Activated CD8-positive, alpha-beta T cell treated with anti-CD3 and anti-CD28 coated beads for 36 hours (primary cell): ENCODE measurements at places on chromosomes 7 and 10. TPM values are rescaled to one million over a fixed set of nuclear protein-coding genes. Genes with fewer than 3 reads are reported as not detected.

DNA sequence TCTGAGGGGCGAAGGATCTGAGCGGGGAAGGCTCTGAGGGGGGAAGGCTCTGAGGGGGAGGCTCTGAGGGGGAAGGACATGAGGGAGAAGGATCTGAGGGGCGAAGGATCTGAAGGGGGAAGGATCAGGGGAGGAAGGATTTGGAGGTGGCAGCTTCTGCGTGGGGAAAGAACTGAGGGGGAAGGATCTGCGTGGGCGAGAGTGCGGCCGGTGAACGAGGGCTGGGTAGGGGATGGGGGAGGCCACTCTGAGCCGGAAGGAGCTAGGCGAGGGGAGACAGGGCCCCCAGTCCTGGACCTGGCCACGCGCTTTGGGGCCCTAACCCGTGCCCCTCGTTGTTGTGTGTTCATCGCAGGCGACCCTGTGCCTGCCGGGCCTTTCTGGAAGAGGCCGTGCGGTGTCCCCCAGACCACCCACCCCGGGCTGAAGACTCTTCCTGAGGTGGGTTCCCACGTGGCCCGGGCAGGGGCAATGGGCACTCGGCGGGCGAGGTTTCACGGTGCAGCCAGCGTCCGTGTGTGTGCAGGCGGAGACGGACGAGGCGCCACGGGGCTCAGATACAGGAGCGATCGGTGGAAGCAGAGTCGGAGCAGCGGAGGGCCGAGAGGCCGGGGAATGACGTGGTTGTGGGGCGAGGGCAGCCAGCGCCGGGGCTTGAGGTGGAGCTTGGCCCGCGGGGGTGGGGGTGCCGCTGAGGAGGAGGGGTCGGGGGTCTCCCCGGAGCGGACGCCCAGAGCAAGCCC, 2.0 kb downstream of the CALY start:
- no peak overlapping the region for H3K27ac ChIP-seq
- no peak for DNase-seq
- no peaks in the 10 kb centered on the region for H3K36me3 ChIP-seq
- peaks cover 9% of the 10 kb centered on the region for H3K4me1 ChIP-seq

NEUROD6 gene
- not detected for total RNA-seq

RGR gene
- total RNA-seq = not detected

PRDX3 gene
- 203 TPM for total RNA-seq

GRCh38 chr10:127033216-127034033, 128.2 kb downstream of the DOCK1 start:
- H3K4me1 ChIP-seq = no peaks in the 10 kb centered on the region
- no peaks in the 10 kb centered on the region for H3K27me3 ChIP-seq
- DNase-seq = no peak
- no peak overlapping the region for H3K4me3 ChIP-seq
- H3K36me3 ChIP-seq = no peaks in the 10 kb centered on the region

LRRC4 gene
- not detected for total RNA-seq

PRPS1L1 gene
- total RNA-seq = not detected

- H3K27me3 ChIP-seq = no peaks in the 10 kb centered on the region
- H3K4me1 ChIP-seq = no peaks in the 10 kb centered on the region
- peaks cover 18% of the 10 kb centered on the region for H3K36me3 ChIP-seq
- DNase-seq = no peak
- no peak overlapping the region for H3K27ac ChIP-seq
Measured at GRCh38 chr10:118305730-118306129, 36.4 kb downstream of the FAM204A start.

DNA sequence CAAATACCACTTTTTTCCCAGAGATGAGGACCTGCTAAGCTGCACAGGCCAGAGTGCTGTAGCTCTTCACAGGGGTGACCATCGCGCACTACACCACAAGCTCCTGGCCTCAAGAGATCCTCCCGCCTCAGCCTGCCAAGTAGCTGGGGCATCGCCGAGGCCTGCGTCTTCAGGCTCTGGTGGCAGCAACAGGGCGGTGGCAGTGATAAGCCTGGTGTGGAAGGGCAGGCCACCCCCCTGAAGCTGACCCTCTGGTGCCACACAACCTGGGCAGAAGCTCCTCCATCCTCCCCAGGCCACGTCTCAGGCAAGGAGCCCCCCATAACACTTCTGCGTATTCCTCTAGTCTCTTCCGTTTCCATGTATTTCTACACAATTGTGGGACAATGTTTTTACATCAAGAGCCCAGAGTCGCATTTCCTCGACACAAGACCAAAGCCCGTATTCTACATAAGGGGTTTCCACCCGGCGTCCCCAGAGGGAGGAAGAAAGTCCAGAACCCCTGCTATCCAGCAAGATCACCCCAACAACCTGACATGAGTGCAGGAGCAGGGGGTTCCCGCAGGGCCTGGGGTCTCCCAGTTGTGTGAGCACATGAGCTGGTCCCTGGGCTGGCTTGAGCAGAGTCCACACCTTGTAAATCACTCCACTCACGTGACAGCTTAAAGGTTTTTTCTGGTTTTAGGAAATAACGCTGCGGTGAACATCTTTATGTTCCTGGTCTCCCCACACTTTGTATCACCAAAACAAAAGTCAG, 37.6 kb upstream of the NCAPG2 start:
- no peaks in the 10 kb centered on the region for H3K27me3 ChIP-seq
- no peak overlapping the region for H3K27ac ChIP-seq
- H3K36me3 ChIP-seq = peaks cover 36% of the 10 kb centered on the region
- H3K4me3 ChIP-seq = no peak overlapping the region

DNA sequence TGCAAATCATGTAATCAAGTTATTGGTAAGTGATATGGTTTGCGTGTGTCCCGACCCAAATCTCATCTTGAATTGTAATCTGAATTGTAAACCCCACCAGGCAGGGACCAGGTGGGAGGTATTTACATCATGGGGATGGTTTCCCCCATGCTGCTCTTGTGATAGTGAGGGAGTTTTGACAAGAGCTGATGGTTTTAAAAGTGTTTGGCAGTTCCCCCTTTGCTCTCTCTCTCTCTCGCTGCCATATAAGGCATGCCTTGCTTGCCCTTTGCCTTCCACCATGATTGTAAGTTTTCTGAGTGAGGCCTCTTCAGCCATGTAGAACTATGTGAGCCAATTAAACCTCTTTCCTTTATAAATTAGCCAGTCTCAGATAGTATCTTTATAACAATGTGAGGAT, 302.6 kb downstream of the THSD7A start:
- H3K27ac ChIP-seq = no peak overlapping the region
- no peaks in the 10 kb centered on the region for H3K27me3 ChIP-seq

DNA sequence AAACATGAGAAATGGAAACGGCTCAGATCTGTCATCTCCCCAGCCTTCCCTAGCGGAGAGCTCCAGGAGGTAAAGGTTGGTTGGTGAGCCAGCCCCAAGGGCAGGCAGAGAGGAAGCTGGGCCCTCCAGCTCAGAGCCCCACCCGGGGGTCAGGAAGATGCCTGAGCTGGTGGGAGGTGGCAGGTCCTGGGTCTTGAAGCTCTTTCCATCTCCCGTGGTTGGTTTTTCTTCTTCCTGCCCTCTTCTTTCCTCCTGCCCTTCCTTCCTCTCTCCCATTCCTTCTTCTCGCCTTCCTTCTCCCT, 384.2 kb upstream of the FOXK1 start:
- H3K27ac ChIP-seq = no peak overlapping the region
- H3K4me3 ChIP-seq = no peak overlapping the region
- no peaks in the 10 kb centered on the region for H3K36me3 ChIP-seq
- H3K27me3 ChIP-seq = peaks cover 3% of the 10 kb centered on the region
- no peak for DNase-seq

CNTNAP2 gene
- not detected for total RNA-seq

GRCh38 chr7:65225422-65226006, 148.1 kb upstream of the ZNF92 start:
- no peak overlapping the region for H3K27ac ChIP-seq
- no peaks in the 10 kb centered on the region for H3K27me3 ChIP-seq
- H3K4me1 ChIP-seq = no peaks in the 10 kb centered on the region
- DNase-seq = peak; percentile 27
- no peaks in the 10 kb centered on the region for H3K36me3 ChIP-seq

GRCh38 chr7:42338231-42338915, 101.4 kb upstream of the GLI3 start:
- no peaks in the 10 kb centered on the region for H3K4me1 ChIP-seq
- no peak overlapping the region for H3K27ac ChIP-seq
- H3K27me3 ChIP-seq = no peaks in the 10 kb centered on the region
- H3K36me3 ChIP-seq = no peaks in the 10 kb centered on the region

GRCh38 chr10:122658356-122659049, 41.1 kb downstream of the C10orf120 start:
- DNase-seq = no peak
- H3K27me3 ChIP-seq = peaks cover 2% of the 10 kb centered on the region
- no peaks in the 10 kb centered on the region for H3K4me1 ChIP-seq
- H3K36me3 ChIP-seq = no peaks in the 10 kb centered on the region
- H3K27ac ChIP-seq = no peak overlapping the region
- H3K4me3 ChIP-seq = no peak overlapping the region

PTPRZ1 gene
- not detected for total RNA-seq

SUV39H2 gene
- total RNA-seq = 45.8 TPM

SAP25 gene
- 12.8 TPM for total RNA-seq

GRCh38 chr10:12214763-12215218, 18.8 kb downstream of the CDC123 start:
- H3K27ac ChIP-seq = peak overlapping the region; percentile 80
- peaks cover 40% of the 10 kb centered on the region for H3K36me3 ChIP-seq
- H3K4me1 ChIP-seq = peaks cover 12% of the 10 kb centered on the region
- no peaks in the 10 kb centered on the region for H3K27me3 ChIP-seq

SEMA3C gene
- not detected for total RNA-seq
